ENCODE measurements at places on chromosomes 1 and 21.
A peak's percentile ranks its signal among the peaks of the same experiment; 100 is the strongest.

GRCh38 chr1:232904566-232904965 lies 45.8 kb upstream of the NTPCR start:
- DNase-seq: no peak

- DNase-seq: no peak
Measured at GRCh38 chr1:36583980-36584782, 101.5 kb upstream of the CSF3R start.

DNA sequence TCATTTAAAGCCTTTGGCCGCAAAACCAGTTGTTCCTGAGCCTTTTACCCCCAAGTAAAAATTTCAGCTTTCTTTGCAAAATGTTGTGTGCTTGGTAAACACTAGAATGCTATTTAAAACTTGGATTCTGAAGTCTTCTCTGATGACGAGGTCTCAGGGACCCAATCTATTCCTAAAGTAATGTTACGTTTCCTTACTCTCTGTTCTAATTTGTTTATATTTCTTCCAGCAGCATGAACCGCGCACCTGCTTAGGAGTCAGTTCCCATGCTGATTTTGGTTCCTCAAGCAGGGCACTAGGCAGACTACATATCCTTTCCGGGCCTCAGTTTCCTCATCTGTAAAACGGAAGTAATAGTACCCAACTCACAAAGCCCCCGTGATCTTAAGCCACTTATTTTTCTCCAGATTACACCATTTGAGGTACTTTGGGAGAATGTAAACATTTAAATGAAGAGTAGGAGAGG lies 969 bp upstream of the ALDH4A1 start:
- no peak for DNase-seq

DNA sequence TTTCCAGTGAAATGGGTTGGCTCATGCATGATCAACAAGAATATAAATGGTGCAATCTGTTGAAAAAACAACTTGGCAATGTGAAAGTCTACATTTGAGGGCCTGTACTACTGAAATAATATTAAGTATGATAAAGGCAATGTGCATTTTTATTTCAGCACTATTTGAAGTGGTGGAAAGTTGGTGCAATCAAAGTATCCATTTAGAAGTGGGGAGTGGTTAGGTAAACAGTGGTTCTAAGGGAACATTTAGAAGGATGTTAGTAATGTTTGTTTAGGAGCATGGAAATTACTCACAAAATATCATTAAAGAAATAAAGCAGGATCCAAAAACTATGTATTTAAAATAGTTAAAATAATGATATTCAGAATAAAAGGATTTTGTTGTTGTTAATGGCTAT lies 60.2 kb downstream of the CHRM3 start:
- no peak for DNase-seq

DNA sequence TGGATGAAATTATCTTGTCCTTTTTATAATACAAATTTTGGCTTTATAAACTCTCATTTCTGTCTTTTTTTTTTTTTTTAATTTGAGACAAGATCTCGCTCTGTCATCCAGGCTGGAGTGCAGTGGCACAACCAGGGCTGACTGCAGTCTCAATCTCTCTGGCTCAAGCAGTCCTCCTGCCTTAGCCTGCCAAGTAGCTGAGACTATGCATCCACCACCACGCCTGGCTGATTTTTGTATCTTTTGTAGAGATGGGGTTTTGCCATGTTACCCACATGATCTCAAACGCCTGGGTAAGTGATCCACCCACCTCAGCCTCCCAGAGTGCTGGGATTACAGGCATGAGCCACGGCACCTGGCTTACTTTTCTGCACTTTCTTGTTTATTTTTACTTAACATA lies 7.5 kb downstream of the TOR1AIP1 start:
- no peak for DNase-seq

DNA sequence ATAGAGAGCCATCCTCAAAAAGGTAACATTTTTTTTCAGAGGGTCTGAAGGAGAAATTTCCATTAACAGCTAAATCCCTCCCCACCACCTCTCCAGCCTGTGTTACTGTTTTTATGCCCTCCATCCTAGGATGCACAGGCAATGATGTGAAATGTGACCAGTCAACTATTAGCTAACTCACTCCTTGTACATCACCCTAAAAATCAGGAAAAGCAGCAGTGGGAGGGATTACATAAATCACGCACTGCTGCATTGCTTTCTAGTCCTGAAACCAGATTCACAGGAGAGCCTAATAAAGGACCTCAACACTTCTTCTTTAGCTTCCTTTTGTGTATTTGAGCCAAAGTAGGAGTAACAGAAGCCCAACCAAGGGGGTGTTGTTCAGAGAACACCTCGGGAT lies 66.3 kb downstream of the LMO4 start:
- no peak for DNase-seq

DNA sequence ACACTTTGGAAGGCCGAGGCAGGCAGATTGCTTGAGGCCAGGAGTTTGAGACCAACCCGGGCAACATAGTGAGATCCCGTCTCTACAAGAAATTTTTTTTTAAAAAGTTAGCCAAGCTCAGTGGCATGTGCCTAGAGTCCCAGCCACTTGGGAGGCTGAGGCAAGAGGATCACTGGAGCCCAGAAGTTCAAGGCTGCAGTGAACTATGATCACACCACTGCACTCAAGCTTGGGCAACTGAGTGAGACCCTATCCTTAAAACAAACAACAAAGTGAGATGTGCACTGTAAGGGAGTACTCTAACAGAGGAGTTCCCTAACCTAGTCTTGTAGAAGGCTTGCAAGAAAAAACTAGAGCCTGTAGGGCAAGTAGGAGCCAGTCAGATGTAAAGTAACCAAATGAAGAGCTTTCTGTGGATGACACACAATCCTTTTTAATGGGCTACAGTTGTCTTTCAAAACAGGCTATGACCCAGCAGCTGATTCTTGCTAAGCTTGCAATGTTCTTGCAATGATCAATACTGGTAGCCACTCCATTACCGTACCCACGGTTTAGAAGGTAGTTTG lies 38.0 kb upstream of the SRP9 start:
- DNase-seq: no peak

DNA sequence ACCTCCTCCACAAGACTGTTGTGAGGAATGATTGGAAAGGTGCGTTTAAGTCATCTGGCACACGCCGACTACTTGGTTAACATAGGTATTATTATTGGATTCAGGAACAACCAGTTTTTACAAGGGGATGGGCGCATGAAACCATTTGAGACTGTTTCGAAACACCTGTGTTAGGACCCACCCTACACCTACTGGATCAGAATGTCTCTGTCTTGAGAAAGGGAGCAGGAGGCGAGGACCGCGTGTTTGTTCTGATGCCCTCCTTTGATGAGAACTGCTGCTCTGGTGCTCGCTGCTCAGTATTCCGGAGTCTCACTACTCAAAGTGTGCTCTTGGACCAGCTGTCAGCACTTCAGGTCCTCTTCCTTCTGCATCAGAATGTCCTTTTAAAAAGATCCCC lies 7.3 kb downstream of the H6PD start:
- DNase-seq: no peak

GRCh38 chr1:55282058-55282457 lies 66.9 kb upstream of the USP24 start:
- no peak for DNase-seq

DNA sequence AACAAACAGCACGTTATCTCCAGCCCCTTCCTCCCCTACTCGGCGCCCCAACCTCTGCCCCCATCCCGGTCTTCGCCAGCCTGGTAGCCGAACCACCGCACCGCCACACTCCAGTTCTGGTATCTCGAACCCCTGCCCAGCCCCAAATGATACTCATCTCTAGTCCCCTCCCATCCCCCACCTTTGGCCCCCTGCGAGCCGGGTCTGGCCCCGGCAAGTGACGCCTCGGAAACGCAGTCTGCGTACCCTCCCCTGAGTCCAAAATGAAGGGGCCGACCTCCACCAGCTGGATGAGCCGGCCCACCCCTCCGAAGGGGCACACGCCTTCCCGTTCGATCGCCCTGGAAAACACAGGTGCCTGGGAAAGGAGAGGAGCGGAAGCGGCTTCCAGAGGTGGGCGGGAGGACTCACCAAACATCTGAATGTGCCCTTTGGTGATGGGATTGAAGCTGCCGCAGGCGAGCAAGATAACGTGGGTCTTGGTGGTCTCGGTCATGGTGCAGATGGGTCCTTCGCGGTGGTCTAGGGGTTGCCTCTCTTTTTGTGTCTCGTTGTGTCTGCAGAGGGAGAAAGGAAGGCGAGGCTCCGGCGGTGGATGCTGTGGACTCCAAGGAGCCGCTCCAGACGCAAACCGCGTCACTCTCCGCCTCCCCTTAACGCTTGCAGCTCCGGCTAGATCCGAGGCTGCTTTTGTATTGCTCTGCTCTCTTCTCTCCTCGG lies at the start of gene NMNAT2:
Gene NMNAT2 (minus strand): TSS at position 609 of the 720 bp plus-strand sequence. CDS start 113 bp downstream, at position 496.
- DNase-seq: peak; percentile 19

- DNase-seq: no peak
Measured at GRCh38 chr21:24869862-24870261, 737.4 kb downstream of the MRPL39 start.

DNA sequence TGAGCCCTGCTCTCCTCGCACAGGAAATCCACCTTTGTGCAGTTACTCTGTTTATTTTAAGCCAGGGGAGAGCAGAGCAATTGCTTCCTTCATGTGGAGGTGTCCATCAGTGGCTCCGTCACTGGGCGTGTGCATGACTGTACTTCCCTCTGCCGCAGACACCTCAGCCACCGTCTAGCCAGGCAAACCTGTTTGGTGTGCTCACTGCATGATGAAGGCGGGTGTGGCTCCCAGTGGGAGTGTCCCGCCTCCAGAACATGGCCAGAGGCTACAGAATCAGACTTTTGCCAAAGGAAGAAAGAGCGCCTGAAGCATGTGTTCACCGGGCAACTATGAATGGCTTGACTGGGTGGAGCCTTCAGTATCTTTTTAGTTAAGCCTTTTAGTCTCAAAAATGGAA lies 26.1 kb upstream of the LAMC2 start:
- no peak for DNase-seq

DNA sequence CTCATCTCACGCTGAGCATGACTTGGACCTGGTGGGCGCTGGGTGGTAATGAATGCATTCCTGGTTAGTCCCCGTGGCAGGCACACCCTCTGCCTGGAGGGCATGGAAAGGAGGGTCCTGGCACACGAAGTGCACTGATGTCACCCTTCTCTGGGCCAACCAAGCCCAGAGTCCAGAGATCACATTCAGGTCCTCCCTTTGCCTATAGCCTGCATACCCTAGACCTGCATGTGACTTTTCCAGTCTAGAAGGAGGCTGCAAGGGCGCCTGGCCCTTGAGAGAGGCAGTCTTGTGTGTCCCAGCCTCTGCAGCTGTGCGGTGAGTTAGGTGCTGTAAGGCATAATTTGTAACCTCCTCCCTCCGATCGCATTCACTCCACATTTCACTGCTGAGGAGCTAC lies 22.1 kb downstream of the PADI2 start:
- no peak for DNase-seq

GRCh38 chr1:199780948-199781670 lies 246.4 kb upstream of the NR5A2 start:
- DNase-seq: no peak

- DNase-seq: no peak
Measured at GRCh38 chr1:17776426-17776825, 21.3 kb downstream of the ACTL8 start.

GRCh38 chr1:59122527-59122926 lies 174.4 kb upstream of the FGGY start:
- no peak for DNase-seq

- no peak for DNase-seq
Measured at GRCh38 chr1:59396387-59396786, 99.5 kb downstream of the FGGY start.

GRCh38 chr1:164695956-164696665 lies 137.1 kb downstream of the PBX1 start:
- DNase-seq: no peak

DNA sequence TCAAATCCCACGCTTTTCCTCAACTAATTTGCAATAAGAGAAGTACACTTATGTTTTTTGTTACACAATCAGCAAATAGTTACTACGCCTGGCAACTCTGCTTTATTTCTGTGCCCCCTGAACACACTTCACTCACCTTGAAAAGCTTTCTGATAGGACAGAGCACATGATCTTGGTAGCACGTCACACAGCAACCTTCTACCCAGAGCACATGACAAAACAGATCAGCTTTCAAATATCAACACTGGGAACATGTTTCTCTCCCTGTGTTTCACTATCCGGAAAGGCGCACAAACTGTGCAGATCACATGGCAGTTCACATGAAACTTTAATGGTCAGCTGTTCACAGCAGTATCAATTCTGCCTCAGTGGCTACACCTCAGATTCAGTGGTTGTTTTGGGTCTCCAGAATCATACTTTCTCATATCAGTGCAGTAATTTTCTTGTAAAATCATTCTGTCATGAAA lies 2.2 kb downstream of the SLC19A2 start:
- no peak for DNase-seq

DNA sequence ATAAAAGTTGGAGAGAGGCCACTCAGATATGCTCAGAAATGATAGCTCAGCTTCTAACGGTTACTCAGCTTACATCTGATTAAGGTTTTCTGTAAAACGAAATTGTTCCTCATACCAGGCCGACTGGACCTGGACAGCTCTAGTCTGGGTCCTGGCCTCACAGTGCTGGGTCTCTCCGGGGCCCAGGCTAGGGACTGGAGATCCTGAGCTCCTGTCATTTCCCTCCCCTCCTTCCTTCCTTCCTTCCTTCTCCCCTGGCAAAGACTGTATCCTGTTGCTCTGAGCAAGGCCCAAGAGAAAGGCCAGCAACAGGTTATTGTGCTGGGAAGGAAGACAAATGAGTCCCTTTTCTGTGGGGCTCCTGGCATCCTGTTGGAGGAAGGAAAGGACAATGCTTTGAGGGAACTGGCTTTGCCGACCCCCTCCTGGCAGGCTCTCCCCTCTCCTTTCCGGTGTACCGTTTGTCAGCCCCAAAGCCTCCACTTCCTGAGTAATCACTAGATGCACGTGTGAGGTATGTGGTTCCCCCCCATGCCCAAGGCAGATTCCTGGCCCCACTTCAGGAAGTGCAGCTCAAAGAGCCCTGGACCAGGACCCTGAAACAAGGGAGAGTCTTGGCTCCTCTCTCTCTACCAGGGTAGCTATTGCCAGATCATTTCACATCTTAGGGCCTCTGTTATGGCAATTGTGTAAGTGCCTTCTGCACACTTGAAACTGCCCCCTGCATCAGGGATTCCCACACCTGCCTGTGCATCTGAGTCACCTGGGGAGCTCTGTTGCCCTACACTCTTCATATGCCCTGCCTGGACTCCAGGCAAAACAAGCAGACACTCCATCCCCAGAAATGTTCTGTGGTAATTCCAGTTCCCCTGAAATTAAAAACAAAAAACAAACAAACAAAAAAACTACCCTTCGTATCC lies 212.7 kb upstream of the FGGY start:
- no peak for DNase-seq

- DNase-seq: no peak
Measured at GRCh38 chr1:37323486-37324377, 150.6 kb upstream of the ZC3H12A start.

DNA sequence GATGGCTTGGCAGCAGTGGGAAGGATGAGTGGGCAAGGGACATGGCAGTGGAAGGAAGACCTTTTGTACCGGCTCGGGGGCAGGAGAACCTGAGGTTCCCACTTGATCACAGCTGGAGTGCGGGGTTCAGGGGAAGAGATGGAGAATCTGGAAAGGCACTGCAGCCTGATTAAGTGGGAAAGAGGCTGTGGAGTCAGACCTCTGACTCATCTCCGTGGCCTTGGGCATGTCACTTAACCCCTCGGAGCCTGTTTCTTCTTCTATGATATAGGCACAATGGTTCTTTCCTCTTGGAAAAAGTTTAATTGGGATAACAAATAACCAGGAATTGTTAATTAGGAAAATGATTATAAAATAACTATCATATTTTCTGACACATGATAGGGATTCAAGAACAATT lies 13.1 kb upstream of the TMEM61 start:
- no peak for DNase-seq
